ENCODE measurements at places on chromosomes 2 and 18.

- no peak for DNase-seq
These were observed 71.9 kb downstream of the TNP1 start for GRCh38 chr2:216787851-216788540.

GRCh38 chr2:62304429-62305417, 108.8 kb downstream of the B3GNT2 start:
- DNase-seq, result peak; percentile 97

DNA sequence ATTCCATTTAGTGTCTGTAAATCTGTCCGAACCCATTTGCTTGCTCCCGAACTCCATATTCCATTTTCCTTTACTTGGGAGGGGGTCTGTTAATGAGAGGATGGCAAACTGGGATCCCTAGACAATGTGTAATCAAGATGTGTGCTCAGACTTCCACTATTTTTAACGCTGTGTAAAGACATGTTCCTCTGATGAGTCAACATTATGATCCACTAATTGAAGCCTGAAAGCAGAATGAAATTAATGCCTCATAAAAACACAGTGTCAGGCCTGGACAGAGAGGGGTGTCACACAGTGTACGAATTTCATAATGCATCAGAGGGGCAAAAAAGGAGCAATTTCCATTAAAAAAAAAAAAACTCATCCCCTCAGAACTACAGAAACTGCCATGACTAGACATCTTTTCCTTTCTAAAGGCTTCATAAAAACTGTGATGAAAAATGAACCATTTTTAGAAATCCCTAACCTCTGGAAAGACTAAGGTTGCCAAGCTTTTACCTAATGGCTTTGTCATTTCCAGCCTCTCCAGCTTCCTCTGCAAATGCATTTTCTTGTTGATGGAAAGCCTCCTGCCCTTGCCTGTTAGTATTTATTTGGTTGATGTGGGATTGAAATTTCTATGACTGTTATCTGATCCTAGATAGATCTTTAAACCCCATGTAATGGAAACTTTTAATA, 209.2 kb upstream of the DCC start:
- no peak for DNase-seq

DNA sequence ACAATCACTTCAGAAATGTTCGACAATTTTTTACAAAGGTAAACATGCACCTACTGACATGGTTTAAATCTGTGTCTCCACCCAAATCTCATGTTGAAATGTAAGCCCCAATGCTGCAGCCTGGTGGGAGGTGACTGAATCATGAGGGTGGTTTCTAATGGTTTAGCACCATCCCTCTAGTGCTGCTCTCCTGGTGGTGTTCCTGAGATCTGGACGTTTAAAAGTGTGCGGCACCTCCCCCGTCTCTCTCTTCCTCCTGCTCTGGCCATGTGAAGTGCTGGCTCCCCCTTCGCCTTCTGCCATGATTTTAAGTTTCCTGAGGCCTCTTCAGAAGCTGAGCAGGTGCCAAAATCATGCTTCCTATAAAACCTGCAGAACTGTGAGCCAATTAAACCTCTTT, 28.3 kb downstream of the MAP3K2 start:
- no peak for DNase-seq

GRCh38 chr2:154170400-154170799, 298.7 kb downstream of the GALNT13 start:
- no peak for DNase-seq

DNA sequence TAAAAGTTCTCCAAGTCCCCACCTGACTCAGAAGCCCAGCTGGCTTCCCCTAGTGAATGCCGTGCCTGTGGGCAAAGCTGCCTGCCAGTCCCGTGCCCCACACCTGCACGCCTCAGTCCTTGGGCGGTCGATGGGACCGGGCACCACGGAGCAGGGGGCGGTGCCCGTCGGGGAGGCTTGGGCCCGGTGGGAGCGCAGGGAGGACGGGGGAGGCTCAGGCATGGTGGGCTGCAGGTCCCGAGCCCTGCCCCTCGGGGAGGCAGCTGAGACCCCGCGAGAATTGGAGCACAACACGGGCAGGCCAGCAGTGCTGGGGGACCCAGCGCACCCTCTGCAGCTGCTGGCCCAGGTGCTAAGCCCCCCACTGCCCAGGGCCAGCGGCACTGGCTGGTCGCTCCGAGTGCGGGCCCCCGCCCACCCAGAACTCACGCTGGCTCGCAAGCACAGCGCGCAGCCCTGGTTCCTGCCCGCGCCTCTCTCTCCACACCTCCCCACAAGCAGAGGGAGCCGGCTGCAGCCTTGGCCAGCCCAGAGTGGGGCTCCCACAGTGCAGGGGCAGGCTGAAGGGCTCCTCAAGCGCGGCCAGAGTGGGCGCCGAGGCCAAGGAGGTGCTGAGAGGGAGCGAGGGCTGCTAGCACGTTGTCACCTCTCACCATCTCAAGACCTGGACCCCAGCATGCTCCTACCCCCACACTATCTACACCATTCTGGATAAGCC, 215.5 kb downstream of the TNS1 start:
- DNase-seq, result no peak

- no peak for DNase-seq
These were observed 8.2 kb upstream of the ZNF638 start for GRCh38 chr2:71323386-71323785.

- DNase-seq, result no peak
These were observed 41.4 kb downstream of the FMNL2 start for GRCh38 chr2:152376385-152376784.

- DNase-seq, result no peak
These were observed 83.5 kb downstream of the ZNF236 start for GRCh38 chr18:76905821-76906220.

DNA sequence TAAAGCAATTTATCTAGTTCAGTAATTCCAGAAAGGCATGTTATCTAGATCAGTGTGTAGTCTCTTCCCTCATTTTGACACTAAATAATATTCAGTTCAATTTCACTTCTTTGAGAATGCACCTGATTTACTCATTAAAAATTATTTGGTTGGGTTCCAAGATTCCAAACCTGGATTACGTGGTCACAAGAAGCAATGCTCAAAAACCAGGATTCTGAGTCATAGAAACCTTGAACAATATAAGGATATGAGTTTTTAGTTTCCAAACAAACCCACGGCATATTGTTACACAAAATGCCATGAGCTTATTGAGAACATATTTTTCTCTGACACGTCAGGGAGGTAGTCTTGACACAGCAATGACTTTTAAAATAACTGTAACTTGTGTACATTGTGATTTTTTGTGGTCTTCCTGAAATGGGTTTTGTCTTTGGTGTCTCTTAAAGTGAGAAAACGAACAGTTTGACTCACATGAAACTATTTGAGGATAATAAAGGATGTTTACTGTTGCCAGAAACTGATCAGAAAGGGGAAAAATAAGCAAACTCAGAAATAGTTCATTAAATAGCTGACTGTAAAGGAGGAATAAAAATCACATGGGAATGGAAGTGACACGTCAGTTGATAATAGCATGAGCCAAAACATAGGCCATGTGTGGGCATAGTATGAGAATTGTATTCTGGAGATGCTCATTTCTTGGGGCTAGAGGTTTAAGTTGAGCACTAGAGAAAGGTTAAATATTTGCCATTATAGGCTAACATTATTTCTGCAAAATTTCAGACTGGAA, 617.7 kb upstream of the CDH2 start:
- DNase-seq, result no peak

DNA sequence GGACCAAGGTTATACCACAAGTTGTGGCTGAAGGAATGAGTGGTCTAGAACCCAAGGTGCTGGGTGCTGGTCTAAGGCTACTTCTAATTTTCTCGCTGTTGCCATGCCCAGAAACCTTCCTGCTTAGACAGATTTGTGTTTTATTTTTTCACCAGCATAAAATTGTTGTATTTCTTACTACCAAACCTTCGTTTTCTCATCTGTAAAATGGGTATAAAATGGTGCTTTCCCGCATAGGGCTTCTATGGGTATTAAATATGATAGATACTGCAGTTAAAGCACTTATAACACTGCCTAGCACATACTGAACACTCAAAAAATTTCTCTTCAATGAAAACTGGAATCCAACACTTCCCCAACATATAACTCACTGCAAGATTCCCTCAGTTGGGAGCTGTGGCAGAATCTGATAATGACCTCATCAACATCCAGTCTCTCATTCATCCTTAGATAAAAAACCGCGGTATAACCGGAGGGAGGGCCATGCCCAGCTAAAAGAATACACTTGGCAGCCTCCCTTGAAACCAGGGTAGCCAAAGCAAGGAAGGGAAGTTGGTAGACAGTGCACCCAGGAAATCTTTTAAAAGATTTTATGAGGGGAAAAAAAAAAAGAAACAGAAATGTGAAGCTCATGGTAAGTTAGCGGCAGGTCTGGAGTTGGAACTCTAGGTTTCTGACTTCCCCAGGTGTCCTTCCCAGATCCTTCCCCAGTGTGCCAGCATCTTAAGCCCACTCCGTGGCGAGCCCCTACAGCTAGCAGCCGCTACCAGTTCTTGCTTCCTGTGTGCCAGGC, 1.2 kb downstream of the NEMP2 start:
- DNase-seq, result no peak

DNA sequence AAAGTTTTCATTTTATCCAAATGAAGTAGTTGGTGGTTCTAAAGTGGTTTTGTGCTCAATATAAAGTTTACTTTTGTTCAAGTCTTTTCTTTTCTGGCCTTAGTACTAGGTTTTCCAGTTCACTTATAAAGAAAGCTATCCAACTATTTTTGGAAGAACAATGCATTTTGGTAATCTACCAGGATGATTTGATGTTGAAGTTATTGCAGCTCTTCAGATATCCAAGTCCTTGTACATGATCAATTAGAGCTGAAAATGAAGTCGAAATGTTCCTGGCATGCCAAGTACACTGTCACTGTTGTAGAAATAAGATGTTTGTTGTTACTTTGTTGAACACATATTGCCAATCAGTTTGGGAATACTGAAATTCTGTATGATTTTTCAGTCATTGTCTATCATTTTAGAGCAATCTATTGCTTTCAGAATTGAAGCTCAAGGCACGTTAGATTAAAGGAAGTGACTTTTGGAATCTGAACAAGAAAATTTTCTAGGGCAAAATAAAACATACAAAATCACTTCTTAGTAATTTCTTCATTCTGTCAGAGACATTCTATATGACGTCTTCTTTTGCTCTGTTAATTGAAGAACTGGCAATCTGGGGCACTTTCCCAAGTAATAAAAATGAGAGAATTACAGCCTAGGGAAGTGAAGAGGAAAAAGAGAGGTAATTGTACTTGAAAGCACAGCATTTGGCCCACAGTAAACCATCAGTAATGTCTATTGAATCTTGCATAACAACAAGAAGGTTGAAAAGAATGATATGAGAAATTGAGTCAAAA, 232.3 kb downstream of the MREG start:
- DNase-seq, result no peak

GRCh38 chr2:120239488-120240287, 13.0 kb upstream of the RALB start:
- DNase-seq, result no peak

DNA sequence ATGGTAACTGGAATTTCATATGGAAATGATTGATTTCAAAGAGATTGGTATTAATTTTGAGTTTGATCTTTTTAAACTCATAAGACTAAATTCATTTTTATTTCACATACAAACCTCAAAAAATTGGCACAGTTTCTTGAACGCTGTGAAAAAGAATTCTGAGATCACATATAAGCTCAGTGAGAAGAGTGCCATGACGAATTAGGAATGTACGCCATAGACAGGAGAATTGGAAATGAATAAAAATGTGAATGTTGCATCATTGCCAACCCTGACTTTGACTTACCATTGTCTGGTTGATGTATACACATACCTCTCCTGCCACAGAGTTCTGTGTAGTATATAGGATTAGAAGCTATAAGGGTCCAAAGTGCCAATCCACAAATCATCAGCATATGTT, 290.4 kb upstream of the ZC3H15 start:
- no peak for DNase-seq

Measured in NCI-H510A (cell line).